ENCODE measurements at places on chromosomes 12 and 14. TPM values are rescaled to one million over a fixed set of nuclear protein-coding genes. Genes with fewer than 3 reads are reported as not detected.

GRCh38 chr14:103730490-103731035, 15.0 kb downstream of the ZFYVE21 start:
- no peaks in the 10 kb centered on the region for H3K27me3 ChIP-seq
- no peak for DNase-seq
- peaks cover 71% of the 10 kb centered on the region for H3K36me3 ChIP-seq
- no peak overlapping the region for H3K27ac ChIP-seq

- DNase-seq, result no peak
- H3K4me1 ChIP-seq, result peaks cover 36% of the 10 kb centered on the region
- peaks cover 35% of the 10 kb centered on the region for H3K27me3 ChIP-seq
- H3K27ac ChIP-seq, result no peak overlapping the region
- peak overlapping the region; percentile 74 for H3K4me3 ChIP-seq
Measured at GRCh38 chr12:1529228-1529861, 65.0 kb downstream of the FBXL14 start.

DNA sequence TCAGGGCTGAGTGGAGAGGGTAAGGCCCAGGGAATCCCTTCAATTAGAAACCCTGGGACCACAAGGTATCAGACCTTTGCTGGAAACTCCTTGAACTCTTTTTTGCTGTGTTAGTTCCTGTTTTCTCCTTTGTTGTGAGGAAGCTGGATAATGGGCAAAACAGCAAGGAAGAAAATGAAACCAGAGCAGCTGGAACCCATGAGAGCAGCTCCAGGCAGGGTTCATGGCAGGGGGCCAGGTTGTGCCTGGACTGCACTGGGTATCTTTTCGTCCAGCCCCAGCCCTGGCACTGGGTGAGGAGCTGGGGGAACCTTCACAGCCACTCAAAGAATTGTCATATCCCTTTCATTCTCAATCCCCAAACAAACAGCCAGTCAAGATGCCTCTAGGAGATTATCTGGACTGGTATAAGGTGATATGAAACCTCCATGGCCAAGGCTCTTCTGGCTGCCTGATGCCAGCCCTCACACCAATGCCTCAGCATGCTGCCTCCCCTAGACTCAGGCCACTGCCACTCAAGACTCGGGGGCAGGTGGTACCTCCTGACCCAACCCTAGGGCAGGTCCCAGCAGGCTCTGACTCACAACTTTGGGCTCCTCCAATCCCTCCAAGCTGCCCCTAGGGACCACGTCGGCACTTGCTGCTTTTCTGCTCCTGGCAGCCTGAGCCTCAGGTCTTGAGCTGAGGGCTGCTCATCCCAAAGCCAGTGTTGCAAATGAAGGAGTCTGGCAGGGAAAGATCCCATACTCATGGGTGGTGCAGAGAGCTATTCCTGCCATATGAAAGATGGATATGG, 16.5 kb downstream of the FAM186B start:
- no peaks in the 10 kb centered on the region for H3K27me3 ChIP-seq
- no peak for DNase-seq
- H3K4me1 ChIP-seq, result peaks cover 2% of the 10 kb centered on the region
- H3K36me3 ChIP-seq, result peaks cover 9% of the 10 kb centered on the region

DNA sequence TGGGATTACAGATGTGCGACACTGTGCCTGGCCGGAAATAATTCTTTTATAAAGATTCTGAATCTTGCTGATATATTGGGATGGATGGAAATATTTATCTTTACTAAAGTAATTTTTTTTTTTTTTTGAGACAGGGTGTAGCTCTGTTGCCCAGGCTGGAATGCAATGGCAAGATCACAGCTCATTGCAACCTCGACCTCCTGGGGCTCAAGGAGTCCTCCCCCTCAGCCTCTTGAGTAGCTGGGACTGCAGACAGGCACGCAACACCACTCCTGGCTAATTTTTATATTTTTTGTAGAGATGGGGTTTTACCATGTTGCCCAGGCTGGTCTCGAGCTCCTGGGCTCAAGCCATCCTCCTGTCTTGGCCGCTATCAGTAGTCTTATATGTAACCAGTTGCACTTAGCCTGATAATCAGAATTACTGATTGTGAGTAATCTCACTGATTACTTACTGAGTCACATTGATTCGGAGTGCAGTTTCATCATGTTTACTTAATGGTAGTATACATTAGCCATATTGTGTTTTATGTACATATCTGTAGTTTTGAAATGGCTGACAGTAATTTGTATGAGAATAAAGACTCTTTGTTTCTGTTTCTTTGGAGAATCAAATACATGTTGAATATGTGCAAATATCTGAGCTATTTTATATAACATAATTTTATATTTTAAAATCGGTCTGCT, 50.4 kb upstream of the LRTM2 start:
- DNase-seq, result no peak
- H3K36me3 ChIP-seq, result peaks cover 7% of the 10 kb centered on the region
- H3K4me1 ChIP-seq, result peaks cover 9% of the 10 kb centered on the region
- H3K4me3 ChIP-seq, result no peak overlapping the region
- H3K27me3 ChIP-seq, result no peaks in the 10 kb centered on the region

DNA sequence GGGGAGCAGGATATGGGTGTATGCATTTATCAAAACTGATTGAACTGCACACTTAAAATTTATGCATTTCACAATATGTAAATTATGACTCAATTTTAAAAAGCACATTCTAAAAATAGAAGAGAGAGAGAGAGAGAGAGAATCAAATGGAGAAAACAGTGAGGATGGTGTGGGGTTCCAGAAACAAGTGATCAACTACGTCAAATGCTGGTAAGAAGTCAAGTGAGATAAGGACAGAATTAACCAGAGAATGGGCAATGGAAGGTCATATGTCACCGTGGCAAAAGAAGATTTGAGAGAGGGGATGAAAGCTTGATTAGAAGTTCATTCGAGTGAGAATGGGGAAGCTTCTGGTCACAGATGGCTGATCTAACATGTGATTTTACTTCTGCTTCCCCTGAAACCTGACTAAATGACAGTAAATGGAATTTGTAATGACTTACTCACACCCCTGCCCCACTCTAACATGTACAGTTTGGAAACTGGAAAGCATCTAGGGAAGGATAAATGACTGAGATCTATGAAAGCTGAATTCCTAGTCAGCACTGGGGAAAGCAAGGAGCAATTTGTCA, 276.5 kb upstream of the AMIGO2 start:
- H3K4me3 ChIP-seq, result no peak overlapping the region
- no peak overlapping the region for H3K27ac ChIP-seq
- H3K4me1 ChIP-seq, result peaks cover 7% of the 10 kb centered on the region
- no peaks in the 10 kb centered on the region for H3K36me3 ChIP-seq
- DNase-seq, result no peak

GRCh38 chr14:59116984-59117415, 71.5 kb upstream of the DAAM1 start:
- no peaks in the 10 kb centered on the region for H3K4me1 ChIP-seq
- H3K4me3 ChIP-seq, result no peak overlapping the region
- DNase-seq, result no peak
- H3K27ac ChIP-seq, result no peak overlapping the region

DNA sequence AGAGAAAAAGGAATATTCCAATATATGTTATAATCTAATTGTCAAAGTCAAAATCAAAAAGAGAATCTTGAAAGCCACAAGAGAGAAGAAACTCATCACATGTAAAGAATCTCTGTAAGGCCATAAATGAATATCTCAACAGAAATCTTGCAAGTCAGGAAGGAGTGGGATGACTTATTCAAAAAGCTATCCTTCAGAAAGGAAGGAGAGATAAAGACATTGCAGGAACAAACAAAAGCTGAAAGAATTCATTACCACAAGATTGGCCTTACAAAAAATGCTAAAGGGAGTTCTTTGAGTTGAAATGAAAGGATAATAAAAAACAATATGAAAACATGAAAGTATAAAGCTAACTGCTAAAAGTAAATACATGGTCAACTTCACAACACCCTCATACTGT, 286.8 kb downstream of the LRIG3 start:
- H3K27ac ChIP-seq, result no peak overlapping the region
- no peak overlapping the region for H3K4me3 ChIP-seq
- no peaks in the 10 kb centered on the region for H3K27me3 ChIP-seq
- DNase-seq, result no peak
- no peaks in the 10 kb centered on the region for H3K4me1 ChIP-seq
- H3K36me3 ChIP-seq, result no peaks in the 10 kb centered on the region

- no peaks in the 10 kb centered on the region for H3K4me1 ChIP-seq
- no peaks in the 10 kb centered on the region for H3K36me3 ChIP-seq
- no peak overlapping the region for H3K4me3 ChIP-seq
- no peak overlapping the region for H3K27ac ChIP-seq
Measured at GRCh38 chr12:112557951-112558630, 139.3 kb downstream of the PTPN11 start.

GRCh38 chr12:30795410-30796312, 40.9 kb upstream of the CAPRIN2 start:
- peak; percentile 70 for DNase-seq
- H3K4me3 ChIP-seq, result peak overlapping the region; percentile 63
- H3K27me3 ChIP-seq, result peaks cover 20% of the 10 kb centered on the region

DNA sequence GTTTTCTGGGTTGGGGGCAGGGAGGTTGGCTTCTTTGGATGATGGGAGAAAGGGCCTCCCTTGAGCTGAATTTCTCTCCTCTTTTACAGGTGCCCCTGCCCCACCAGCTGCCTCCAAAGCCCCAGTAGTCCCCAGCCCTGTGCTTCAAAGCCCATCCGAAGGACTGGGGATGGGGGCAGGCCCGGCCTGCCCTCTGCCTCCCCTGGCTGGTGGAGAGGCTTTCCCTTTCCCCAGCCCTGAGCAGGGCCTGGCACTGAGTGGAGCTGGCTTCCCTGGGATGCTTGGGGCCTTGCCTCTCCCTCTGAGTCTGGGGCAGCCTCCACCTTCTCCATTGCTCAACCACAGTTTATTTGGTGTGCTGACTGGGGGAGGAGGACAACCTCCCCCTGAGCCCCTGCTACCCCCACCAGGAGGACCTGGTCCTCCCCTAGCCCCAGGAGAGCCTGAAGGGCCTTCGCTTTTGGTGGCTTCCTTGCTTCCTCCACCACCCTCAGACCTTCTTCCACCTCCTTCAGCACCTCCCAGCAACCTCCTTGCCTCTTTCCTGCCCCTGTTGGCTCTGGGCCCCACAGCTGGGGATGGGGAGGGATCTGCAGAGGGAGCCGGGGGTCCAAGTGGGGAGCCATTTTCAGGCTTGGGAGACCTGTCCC, 4.0 kb downstream of the MBD6 start:
- peaks cover 37% of the 10 kb centered on the region for H3K4me1 ChIP-seq
- peaks cover 65% of the 10 kb centered on the region for H3K36me3 ChIP-seq
- H3K27ac ChIP-seq, result no peak overlapping the region
- DNase-seq, result no peak

The NFATC4 gene
- total RNA-seq, result 13.1 TPM

DNA sequence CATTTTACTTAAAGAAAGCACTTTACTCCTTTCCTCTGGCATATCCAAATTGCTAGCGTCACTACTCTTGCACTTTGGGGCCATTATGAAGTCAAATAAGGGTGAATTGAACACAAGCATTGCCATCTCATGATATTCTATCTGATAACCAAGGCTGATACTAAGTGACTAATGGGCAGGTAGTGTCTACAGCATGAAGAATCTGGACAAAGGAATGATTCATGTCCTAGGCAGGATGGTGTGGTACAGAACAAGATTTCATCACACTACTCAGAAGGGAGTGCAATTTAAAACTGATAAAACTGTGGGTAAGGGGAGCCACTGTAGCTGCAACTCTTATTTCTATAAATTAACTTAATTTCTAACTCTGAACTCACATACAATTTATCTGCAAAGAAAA, 7.7 kb upstream of the SLC6A15 start:
- peaks cover 4% of the 10 kb centered on the region for H3K27me3 ChIP-seq
- H3K27ac ChIP-seq, result no peak overlapping the region
- DNase-seq, result no peak

The ASCL1 gene
- not detected for total RNA-seq

Measured in suprapubic skin (tissue), 4 donors.